ENCODE measurements at places on chromosomes 12 and 14.

GRCh38 chr14:71319666-71320065 lies 412.4 kb downstream of the PCNX1 start:
- DNase-seq, result no peak

DNA sequence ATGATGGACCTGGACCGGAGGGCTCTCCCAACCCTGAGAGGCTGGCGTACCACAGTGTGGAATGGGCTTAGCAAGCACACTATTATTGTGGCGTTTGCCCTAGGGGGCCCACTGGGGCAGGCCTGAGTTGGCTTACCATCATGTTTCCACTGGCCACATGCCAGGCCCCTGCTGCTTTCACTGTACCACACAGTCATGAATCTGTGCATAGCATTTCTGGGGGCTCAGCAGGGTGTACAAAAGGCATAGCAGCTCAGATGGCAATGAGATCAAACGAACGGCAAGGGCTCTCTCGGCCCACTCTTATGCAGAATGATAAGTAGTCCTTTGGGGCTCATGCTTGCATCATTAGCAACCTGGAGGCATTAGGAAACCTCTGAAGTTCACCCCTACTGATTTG lies 137.0 kb upstream of the HIF1A start:
- DNase-seq, result no peak

DNA sequence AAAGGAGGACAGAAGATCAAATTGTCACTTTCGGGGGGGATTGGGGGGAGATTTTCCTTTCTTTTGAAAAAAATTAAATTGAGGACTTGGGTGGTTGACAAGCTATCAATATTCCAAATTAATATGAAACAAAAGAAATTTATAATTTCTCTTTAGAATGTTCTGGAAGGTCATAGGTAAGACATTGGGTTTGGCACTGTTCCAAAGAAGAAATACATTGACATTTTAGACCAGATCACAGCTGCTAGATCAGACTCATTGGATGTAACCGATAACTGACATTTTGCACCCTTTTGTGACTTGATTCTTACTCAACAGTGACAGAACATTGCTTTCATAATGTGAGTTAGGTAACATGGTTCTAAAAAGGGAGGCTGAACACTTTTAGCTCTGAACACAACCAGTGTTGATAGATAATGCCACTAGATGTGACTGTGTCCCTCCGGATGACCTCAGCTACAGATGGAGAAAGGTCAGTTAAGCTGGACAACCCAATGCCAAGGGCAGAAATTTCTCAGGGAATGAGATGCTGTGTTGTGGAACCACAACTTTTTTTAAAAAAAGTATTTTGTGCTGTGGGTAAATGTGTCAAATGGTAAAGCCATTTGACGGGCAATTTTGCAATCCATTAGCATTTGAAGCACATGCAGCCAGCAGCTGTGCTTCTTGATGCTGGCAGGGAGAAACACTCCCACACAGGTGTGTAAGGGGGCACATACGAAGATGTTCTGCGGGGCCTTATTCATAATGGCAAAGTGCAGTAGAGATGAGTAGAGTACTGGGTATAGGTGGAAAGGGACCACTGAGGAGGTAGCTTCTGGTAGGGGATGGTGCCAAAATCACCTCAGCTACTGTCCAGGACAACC lies 62.9 kb downstream of the RFX4 start:
- no peak for DNase-seq

DNA sequence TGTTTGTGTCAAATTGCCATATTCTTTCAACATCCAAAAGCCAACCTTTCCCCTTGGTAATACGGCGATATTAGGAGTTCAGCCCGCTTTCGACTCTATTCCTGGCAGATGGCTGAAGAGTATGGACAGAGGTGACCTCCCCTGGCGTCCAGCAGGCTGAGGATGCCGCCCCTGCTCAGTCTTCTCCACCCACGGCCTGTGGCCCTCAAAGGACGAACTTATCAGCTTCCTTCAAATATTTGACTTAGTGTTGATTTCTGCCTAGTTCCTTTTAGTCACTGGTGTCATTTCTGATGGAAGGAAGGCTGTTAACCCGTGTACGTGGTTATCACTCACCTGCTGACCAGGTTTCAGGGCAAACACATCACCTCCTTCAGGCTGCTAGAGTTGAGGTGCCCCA lies 65.0 kb downstream of the TESC start:
- DNase-seq, result no peak

GRCh38 chr14:36344211-36344610 lies 23.8 kb upstream of the MBIP start:
- no peak for DNase-seq

DNA sequence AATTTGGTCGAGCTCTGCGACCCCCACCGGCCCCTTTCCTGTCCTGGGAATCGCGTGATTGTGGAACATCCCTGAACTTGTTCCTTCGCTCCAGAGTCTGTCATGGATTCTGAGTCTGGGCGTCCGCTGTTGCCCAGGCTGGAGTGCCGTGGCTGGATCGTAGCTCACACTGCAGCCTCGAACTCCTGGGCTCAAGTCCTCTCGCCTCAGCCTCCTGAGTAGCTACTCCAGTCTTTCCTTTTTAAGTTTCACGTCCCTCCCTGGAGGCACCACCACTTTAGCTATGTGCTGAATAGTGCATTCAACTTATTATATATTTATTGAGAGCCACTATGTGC lies 698 bp downstream of the ACOT6 start:
- DNase-seq, result no peak

- DNase-seq, result no peak
Observed at GRCh38 chr14:21068521-21069387, 1.4 kb upstream of the ARHGEF40 start.

- no peak for DNase-seq
Observed at GRCh38 chr12:6316921-6317692, 6.6 kb downstream of the PLEKHG6 start.

- DNase-seq, result no peak
Observed at GRCh38 chr12:93460902-93461301, 6.4 kb upstream of the MRPL42 start.

All from AG04450 (cell line).